ENCODE measurements at places on chromosomes 12 and 14.

DNA sequence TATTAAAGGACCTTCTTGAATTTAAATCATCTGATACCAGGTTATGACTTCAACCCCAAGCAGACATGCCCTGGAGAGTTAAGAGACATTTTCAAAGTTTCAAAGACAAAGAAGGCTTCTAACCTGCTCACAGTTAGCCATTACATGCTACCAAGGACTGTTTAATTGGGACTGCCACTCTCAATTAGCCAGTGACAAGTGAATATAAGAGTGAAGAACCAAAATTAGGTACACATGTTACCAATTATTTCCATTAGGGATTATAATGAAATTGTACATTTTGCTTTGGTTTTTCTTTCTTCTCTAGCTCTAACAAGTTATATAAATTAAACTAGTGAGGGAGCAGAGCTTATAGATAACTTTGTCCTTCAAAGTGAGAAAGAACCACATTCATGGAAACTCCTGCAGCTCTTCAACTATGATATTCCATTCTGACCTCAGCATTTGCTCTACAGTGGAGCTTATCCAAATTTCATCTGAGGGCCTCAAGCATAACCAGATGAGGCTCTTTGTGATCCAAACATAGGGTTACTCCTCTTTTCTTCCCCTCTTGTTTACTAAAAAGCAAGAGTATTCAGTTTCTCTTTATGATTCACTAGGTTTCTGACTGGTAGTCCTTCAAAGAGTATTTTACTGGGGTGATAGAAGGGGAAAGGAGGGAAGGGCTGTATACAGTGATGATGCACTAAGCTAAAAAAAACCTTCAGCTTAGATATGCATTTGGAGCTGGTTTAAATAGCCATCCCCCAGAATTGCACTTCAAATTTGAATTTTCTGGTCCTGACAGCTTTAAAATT, 91.3 kb downstream of the DUSP6 start:
- no peak for DNase-seq

- no peak for DNase-seq
Observed at GRCh38 chr14:102873546-102874061, 48.9 kb upstream of the AMN start.

DNA sequence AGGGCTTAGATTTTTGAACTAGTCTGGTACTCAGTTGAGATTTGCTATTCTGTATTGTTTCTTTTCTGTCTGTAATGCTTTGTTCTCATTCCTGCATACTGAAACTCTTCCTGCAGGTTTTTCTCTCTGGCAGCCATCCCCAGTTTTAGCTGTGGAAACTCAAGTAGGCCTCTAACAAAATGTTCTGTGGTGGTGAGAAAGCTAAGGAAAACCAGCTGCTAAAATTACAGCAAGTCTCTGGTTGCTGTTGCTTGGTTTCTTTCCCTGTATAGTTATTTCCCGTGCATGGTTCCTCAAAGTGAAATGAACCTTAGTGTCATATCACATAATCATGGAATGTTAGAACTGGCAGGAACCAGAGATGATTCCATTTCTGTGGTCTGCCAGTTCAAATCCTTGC, 442.5 kb downstream of the NRXN3 start:
- no peak for DNase-seq

DNA sequence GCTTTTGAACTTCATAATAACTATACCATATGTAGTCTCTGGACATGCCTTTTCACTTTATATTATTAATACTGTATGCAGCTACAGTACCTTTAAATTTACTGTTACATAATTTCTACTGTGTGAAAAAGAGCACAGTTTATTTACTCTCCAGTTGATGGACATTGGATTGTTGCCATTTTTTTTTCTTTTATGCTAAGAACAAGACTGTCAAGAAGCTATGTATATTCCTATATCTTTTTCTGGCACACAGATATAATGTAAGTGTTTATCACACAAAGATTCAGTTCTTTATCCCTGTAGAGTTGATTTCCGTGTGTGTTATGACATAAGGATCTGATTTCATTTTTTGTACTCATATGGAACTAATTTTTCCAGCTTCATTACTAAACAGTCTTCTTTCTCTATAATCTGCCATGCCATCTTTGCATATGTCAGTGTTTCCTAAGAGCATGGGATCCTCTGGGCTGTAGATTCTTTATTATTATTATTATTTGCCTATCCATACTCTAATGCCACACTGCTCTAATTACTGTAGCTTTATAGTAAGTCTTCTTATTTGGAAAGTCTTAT, 593.0 kb upstream of the ATP2B1 start:
- no peak for DNase-seq

DNA sequence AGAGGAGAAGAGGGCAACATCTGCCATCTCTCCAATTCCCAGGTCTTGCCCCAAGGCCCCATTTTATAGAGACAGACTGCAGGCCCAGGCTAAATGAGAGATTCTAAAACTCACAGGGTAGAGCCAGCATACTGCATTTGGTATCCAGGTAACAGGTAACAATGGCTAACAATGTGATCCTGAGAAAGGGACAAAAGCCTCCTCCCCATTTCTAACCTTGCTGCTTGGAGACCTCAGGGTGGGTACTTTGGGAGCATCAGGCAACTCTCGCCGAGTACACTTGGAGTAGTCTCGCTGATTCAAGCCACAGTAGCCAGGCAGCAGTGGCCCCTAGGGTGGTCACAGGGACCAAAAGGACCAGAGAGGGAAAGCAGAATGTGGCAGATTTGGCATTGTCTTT, 162.6 kb upstream of the PLEKHA5 start:
- no peak for DNase-seq

GRCh38 chr12:105445649-105446048, 115.2 kb downstream of the C12orf75 start:
- no peak for DNase-seq

GRCh38 chr12:97754306-97754705, 291.7 kb downstream of the RMST start:
- DNase-seq, result no peak

Measured in C1 segment of cervical spinal cord (tissue), 14 donors.